Stimulated activated CD8-positive, alpha-beta memory T cell treated with anti-CD3 and anti-CD28 coated beads, Interleukin-2, amount 100 ng/mL, for 48 hours (primary cell): ENCODE measurements at places on chromosomes 2 and 18.

GRCh38 chr2:165624470-165624800, 154.9 kb downstream of the CSRNP3 start:
- no peak for DNase-seq

GRCh38 chr2:189583227-189584198, 2.9 kb upstream of the SLC40A1 start:
- no peak for DNase-seq

- DNase-seq = no peak
These were observed 32.6 kb upstream of the CPS1 start for GRCh38 chr2:210523650-210524289.

- DNase-seq = no peak
These were observed 563.4 kb downstream of the XIRP2 start for GRCh38 chr2:167451496-167452289.

GRCh38 chr2:110866466-110866865, 134.1 kb downstream of the ACOXL start:
- no peak for DNase-seq

DNA sequence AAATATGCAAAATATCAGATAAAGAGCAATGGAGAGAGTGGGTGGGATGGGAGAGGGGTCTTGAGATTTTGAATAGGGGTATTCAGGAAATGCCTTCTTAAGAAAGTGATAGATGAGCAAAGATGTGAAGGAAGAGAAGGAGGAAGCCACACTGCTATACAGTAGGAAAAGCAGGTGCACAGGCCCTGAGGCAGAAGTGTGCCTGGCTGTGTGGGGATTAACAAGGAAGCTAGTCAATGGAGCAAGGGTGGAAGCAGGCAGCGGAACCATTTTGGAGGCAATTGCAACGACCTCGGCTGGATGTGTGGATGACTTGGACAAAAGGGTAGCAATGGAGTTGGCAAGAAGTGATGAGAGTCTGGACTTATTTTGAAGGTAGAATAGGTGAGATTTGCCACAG, 11.0 kb upstream of the CNGA3 start:
- no peak for DNase-seq

DNA sequence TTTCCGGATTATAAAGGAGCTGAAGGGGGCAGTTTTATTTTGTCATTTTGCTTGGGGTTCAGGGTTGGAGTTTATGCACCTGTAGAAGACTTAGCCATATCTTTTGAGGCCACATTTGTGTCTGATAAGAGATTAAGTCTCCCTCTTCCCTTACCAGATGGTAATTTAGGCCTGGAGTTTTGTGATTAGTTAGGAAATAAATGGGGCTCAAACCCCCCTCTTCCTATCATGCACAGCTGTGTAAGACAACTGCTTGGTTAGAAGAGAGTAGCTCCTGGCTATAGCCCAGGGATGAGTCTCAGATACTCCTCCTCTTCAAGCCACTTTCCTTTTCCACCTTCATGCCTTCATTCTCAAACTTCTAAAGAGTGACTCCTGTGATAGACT, 802 bp upstream of the SAP130 start:
- DNase-seq = no peak

GRCh38 chr2:232632904-232633412, 446 bp upstream of the EFHD1 start:
- no peak for DNase-seq

DNA sequence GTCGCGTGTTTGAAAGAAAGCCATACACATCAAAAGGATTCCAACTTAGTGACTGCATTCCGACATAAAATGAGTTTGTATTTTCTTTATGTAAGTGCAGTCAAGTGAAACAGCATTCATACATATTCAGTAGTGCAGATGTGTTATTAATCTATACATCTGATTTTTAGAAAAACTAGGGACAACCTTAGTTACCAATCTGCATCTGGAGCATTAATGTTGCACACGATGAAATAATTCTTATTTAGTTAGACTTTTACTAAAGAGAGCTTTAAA, 1.9 kb downstream of the GORASP2 start:
- no peak for DNase-seq

DNA sequence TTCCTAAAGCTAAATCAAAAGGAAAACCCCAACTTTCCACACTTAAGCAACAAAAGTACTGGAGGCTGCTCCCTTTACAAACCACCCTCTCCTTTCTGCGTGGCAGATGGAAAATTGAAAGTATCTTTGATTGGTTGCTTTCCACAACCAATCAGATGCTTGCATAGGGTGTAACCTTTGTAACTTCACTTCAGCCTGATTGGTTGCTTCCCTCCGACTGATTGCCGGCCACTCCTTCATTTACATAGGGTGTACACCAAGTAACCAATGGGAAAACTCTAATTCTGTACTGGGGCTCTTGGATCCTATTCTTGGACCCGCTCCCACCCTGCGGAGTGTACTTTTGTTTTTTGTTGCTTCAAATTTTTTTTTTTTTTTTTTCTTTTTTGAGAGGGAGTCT, 297.7 kb downstream of the NCKAP5 start:
- no peak for DNase-seq

GRCh38 chr2:156279446-156280150, 52.9 kb downstream of the NR4A2 start:
- no peak for DNase-seq

GRCh38 chr18:8435376-8435775, 173.9 kb upstream of the RAB12 start:
- no peak for DNase-seq

DNA sequence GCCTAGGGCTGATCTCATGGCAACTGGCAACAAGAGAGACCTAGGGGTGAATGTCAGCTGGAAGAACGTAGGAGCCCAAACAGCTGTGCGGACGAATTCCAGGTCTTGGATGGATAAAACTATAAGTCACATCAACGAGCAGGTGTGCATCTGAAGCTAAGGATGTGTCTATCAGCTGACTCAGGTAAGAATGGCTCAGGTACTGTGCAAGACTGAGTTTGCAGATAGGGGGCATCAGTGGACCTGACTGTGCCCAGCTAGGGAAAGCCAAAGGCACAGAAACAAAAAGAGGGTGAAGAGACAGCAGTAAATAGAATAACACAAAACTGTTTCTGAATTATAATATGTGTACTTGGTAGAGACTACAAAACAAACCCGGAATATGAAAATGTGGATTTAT, 357.3 kb downstream of the ZEB2 start:
- DNase-seq = no peak

DNA sequence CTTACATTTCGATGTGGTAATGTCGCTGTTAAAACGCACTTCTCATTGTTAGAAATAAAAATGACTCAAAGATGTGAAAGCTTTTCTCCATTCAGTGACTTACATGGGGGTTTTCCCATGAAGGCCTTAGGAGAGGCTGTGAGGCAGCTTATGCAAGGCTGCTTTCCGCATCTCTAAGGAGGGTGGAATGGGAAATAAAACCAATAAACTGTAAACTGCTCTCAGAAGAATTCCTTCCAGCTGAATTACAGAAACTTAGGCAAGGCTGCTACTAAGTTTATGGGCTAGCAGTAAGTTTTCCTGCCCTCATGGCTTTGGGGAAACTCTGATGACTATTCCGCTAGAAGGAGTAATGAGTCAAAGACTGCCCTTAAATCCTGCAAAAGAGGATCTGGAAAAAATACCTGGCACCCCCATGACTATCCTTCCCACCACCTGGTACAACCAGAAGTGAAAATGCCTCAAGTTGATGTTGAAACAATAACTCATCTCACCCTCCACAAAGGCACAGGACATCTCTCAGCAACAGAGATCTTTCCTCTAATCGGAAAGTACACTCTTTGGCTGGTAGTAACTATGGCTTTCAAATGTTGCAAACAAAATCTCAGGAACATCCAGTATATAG, 97.7 kb upstream of the SMAD7 start:
- DNase-seq = no peak

- no peak for DNase-seq
These were observed 36.6 kb upstream of the CD28 start for GRCh38 chr2:203669820-203670219.

DNA sequence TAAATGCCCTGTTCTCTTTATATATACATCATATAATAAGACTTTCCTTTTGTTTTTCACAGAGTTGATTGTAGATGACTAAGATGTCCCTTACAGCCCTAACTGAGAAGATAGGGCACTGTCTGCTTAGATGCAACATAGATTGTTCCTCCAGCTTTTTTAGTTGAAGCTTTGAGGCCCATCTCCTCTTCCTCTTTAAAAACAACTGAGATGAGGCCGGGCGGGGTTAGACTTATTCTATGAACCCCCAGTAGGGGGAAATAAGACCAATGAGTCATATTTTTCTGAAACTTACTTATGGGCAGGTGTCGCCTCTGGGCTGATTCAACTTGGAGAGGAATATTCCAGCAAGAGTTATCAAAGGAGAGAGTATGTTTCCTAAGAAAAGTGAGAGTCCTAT, 84.6 kb downstream of the FBXO15 start:
- DNase-seq = no peak

- no peak for DNase-seq
These were observed 12.2 kb downstream of the ICOS start for GRCh38 chr2:203948733-203949132.

GRCh38 chr2:42964439-42965083, 172.2 kb upstream of the HAAO start:
- no peak for DNase-seq

DNA sequence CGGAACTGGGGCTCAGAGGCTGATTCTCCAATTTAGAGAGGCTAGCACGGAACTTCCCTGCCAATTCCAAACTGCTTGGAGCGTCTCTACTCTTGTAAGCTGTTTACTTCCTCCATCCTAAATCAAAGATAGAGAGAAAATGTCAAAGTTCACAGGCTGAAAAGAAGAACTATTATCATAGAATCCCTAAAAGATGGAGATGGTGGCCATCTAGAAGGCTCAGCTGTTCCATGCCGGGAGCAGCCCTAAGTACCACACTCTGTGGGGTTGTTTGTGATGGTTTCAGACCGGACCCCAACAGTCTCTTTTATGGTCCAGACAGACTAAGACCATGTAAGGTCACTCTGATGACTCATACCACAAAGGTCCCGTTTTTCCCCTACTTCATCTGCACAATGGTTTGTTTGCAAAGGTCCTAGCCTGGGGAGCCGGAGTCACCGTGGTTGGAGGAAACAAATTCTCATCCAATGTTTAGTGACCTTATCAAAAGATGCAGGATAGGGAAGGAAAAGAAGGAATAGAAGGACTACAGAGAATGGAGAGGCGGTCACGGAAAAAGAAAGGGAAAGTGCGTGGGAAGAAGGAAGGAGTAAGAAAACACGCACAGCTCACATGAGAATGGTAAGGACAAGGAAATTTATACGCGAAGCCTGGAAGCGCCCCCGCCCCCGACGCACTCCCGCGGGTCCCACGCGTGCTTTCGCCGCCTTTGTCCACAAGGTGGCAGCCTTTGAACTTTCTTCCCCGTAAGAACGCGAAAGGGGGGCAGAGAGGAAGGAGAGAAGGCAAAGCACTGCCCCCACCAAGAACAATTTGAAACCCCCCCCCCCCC, 453 bp upstream of the ANTXR1 start:
- DNase-seq = peak; percentile 23

- no peak for DNase-seq
These were observed 30.1 kb downstream of the IGFBP5 start for GRCh38 chr2:216665242-216665641.

DNA sequence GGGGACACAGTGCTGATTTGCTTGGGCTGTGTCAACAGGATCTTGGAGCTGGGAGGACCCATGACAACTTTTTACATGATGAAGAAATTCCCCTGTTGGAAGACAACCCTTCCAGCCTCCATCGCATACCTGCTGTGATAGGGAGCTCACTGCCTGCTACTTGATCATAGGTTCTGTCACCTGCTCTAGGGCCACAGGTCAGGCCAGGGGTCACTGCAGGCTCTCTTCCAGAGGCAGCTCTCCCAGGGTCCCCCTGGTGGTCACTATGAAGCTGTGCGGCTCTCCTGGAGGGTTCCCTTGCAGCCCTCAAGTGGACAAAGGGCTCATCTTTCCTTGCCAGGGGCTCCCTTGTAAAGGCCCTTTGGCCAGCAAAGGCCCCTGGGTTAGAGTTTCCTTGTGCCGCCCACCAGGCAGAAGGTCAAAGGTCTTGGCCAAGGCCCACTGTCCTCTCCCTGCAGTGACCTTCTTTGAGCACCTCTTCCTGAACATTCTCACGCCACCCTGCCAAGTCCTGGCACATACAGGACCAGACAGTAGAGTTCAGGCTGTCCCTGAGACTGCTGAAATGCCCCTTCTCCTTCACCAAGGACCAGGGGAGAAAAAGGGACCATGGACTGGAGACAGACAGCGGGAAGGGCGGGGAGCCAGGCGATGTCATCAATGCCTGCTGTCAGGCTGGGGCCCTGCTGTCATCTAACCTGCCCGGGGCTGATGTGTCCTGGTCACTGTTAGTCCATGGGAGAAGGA, 345.1 kb downstream of the DYSF start:
- DNase-seq = no peak

DNA sequence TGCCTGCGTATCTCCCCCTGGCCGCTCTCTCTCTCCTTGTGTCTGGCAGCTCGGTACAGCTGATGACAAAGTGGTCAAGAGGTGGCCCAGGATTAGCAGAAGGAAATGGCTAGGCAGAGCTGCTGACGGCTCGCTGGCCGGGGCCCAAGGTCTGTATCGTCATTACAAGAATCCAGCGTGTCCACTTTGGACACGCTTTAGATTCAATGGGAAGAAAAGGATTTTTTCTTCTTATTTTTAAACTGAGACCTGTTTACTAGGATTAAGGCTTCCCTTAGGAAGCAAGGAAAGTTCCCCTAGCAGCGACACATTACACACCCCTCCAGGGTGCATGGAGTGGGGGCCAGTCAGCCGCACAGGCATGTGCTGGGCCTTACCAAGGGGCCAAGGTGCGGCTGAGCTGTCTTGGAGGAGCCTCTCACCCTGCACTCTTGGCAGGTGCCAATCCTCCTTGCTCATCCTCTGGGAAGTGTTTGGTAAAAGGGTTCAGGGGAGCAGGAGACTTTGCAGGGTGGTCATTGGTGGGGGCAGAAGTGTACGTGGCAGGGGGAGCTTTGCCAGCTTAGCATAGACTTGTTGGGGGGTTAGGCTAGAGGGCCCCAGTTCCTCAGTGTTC, 76.8 kb downstream of the POLR1A start:
- no peak for DNase-seq

- no peak for DNase-seq
These were observed 269.0 kb downstream of the TCF4 start for GRCh38 chr18:55318951-55319441.
